ENCODE measurements at places on chromosomes 16 and 17.

GRCh38 chr16:85698935-85699558, 10.3 kb upstream of the GINS2 start:
- DNase-seq, result no peak

GRCh38 chr16:49799172-49799571, 56.7 kb downstream of the ZNF423 start:
- DNase-seq, result no peak

- no peak for DNase-seq
Measured at GRCh38 chr17:47301831-47302230, 21.9 kb upstream of the EFCAB13 start.

GRCh38 chr17:45677770-45678169, 106.3 kb upstream of the CRHR1 start:
- DNase-seq, result no peak

GRCh38 chr17:62724398-62725146, 83.5 kb downstream of the MARCHF10 start:
- DNase-seq, result no peak

DNA sequence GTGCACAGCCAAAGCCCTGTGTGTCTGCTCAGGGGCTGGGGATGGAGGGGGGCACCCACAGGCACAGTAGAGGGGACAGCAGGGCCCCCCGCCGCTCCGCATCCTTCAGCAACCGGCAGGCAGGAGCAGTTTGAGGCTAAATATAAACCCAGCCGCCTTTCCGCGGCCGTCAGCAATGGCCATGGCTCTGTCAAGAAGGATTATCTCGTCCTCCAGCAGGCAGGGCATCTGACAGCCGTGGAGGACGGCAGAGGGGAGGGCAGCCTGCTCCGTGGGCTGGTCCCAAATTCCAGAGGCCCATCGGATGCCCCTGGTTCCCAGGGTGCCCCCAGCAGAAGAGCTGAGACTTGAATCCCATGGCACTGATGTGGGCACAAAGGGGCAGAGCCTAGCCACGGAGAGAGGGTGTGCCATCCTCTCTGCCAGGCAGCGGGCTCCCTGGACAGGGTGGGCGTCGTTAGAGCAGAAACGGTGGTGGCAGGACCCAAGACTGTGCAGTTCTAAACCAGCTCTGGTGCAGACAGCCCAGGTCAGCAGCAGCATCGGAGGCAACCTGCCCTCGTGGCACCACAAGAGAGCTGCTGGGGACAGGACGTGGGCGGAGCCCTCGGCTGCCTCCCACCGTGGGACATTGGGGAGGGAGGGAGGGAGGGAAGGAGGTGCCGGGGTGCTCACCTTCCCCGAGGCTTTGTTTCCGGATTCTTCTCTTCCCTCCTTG, 198.8 kb upstream of the CIBAR2 start:
- DNase-seq, result no peak

DNA sequence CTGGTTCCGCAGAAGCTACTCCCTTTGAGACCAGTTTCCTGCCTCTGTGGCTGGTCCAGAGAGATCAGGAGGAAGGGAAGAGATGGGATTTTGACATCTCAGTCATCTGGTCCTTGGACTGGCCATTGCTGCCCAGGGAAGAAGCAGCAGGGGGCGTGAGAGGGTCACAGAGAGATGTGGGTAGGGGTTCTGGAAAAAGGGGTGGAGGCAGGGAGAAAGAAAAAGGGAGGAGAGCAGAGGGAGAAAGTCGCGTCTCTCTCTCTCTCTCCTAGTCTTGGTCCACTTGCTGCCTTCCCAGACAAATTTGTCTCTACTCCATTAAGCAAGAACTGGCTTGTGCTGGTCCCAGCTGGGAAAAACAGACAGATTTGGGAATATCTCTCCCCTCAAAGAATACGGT, 4.4 kb downstream of the SHBG start:
- no peak for DNase-seq

DNA sequence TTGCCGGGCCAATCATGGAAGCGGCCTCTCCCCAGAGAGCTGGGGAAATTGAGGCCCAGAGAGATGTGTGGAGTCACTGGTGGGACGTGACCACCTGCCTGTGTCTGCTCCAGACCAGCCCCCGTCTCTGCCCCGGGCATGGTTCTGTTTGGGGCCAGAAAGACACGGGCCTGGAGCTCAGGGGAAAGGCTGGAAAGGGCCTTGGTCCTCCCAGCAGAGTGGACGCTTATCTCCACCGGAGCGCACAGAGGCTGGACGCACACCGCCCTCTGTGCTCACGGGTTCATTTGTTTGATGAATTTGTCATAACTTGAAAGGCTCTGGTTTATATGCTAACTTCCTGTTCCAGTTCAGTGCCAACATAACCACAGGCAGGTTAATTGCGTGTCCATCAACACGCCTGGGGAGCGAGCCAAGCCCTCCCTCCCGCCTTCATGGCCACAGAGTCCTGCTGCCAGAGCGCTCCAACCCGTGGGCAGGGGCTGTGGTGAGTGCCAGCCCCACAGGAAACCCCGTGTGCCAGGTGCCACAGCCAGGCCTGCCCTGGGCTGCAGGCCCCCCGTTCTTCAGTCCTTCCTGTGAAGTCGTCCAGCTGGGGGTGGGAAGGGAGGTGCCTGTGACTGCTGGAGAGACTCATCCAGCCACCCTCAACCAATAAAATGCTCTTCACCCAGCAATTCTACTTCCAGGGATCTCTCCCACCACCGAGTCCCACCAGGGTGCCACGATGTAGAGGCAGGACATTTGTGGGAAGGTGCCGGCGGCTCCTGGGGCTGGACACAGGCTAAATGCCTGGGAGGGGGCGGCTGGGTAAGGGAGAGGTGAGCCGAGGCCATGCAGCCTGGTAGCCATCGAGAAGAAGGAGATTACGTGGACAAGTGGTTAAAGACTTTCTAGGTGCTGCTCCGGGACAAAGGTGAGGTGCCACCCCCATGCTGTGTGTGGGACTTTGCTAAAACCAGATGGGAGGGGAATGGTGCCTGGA, 29.4 kb upstream of the BAHCC1 start:
- DNase-seq, result no peak

DNA sequence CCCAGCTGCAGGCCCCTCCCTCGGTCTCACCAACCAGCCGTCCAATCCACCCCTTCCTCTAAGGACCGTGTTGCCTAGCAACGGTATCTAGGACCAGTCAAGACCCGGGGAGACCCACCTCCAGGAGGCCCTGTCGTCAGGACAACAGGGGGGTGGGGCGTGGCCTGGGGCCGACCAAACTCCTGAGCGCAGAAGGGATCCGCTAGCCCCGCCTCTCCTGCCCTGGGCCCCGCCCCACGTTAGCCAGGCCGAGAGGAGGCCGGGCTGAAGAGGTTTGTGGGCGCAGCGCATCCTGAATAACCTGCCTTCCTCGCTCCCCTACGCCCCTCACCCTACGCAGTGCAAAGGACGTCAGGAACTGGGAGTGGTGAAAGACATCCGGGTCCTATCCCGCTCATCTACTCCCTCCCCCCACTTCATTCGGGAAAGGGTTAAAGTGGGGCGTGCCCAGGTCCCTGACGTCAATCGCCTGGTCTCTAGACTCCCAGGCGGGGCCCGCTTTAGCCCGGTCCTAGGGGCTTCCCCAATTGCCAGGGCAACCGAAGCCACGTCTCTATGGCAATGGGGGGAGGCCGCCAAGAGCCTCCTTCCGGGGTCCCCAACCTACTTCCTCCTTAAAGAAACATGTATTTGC, 14.7 kb downstream of the DLG4 start:
- peak; percentile 75 for DNase-seq

Data from C1 segment of cervical spinal cord (tissue), 14 donors.